ENCODE measurements at places on chromosomes 5 and 9. TPM values are rescaled to one million over a fixed set of nuclear protein-coding genes. Genes with fewer than 3 reads are reported as not detected.

DNA sequence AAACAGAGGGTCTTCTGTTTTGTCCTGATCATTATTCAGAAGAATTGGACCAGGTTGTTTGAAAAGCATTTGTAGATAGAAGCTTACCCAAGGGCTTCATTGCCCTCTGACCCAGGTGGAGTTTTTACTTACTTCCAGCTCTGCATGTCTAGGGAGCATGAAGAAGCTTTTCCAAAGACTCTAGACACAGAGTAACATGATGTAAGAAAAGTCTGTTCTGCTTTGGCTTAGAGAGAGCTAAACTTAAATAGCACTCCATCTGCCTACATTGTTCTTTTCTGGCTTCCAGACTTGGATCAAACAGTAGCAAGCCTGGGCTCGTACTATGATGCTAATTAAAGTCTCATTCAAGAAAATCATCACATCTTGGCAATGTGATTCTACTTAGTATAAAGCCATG, 112.1 kb downstream of the SNCAIP start:
- no peak for DNase-seq

LCN1 gene
- not detected for total RNA-seq

GHR gene
- not detected for total RNA-seq

CCDC183 gene
- not detected for total RNA-seq

GRCh38 chr9:131994364-131995125, 85.1 kb downstream of the MED27 start:
- DNase-seq = no peak

- DNase-seq = no peak
Measured at GRCh38 chr9:137276473-137277328, 825 bp upstream of the TOR4A start.

GRCh38 chr5:39518516-39518915, 93.7 kb upstream of the DAB2 start:
- DNase-seq = no peak

- no peak for DNase-seq
Measured at GRCh38 chr5:125421006-125421405, 674.6 kb upstream of the ZNF608 start.

SLC22A4 gene
- 1.7 TPM for total RNA-seq

GRCh38 chr5:5602554-5602953, 180.1 kb downstream of the ICE1 start:
- no peak for DNase-seq

RECK gene
- 5.3 TPM for total RNA-seq

DNA sequence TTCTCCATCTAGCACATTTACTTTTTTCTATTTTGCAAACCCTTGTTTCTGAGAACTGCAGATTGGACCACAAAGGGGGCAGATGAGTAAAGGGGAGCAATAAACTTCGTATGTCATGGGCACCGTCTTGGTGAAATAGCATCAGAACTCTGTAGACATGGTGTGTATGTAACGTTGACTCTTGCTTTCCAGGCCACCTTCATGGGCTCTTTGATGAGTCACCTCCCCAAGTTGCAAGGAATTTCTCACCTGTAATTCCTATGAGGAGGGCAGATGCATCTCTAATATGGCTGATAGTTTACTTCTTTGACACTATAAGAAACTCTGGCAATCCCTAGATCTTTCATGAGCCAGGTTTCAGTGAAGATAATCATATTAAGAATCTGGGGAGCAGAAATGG, 163.4 kb upstream of the PLPPR1 start:
- DNase-seq = no peak

DNA sequence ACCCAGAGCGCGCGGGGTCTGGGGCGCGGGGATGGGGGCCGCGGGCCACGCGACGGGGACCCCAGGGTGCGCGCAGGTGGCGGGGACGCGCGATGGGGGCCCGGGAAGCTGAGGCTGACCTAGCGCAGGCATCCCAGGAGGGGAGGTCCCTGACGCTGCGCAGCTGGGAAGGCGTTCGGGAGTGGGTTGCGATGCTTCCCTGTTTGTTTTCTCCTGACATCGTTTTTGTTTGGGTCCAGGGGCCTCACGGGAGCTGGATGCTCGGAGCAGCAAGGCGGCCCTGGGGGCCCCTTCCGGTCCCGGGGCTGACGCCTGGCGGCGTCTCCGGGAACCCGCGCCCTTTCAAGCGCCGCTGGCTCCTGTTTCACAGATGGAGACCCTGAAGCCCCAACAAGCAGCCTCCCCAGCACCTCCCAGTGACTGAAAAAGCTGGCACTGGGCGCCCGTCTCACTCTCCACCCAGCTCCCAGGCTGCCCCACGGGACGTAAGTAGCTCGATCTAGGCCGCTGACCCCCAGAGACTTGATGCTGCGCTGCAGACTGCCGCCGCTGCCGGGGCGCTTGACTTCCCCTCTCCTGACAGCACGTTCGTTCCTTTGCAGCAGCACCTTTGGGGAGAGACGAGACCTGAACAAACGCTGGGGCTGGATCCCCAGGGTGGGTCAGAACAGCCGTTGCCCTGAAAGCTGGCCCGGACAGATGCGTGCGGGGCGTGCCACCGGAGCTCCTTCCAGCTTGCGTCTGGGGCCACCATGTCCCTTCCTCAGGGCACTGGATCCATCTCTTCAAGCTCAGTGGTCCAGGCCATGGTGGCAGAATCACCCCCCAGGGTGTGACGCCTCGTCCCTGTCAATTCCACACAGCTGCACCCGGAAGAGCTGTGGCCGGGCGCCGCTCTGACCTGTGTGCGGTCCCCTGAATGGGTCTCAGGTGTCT, 593 bp downstream of the BRD3OS start:
- DNase-seq = peak; percentile 43

GRCh38 chr9:114613087-114613486, 2.0 kb downstream of the TMEM268 start:
- DNase-seq = no peak

DNA sequence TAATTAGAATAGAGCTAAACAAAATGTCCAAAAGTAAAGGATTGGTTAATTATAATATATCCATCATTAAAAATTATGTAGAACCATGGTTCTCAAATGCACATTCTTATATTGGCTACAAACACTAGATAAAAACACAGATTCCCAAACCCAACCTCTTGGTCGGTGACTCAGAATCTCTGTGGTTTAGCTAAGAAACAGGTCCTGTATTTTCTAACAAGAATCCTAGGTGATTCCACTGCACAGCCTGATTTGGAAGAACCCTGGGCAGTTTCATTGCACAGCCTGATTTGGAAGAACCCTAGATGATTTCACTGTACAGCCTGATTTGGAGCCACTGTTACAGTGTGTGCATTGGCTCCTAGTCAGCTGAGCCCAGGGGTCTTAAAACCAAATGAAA, 67.9 kb downstream of the KIAA1958 start:
- DNase-seq = no peak

GRCh38 chr5:103690676-103691075, 128.1 kb upstream of the NUDT12 start:
- no peak for DNase-seq

- no peak for DNase-seq
Measured at GRCh38 chr9:11779971-11780370, 913.2 kb upstream of the TYRP1 start.

ADAMTSL2 gene
- not detected for total RNA-seq

DNA sequence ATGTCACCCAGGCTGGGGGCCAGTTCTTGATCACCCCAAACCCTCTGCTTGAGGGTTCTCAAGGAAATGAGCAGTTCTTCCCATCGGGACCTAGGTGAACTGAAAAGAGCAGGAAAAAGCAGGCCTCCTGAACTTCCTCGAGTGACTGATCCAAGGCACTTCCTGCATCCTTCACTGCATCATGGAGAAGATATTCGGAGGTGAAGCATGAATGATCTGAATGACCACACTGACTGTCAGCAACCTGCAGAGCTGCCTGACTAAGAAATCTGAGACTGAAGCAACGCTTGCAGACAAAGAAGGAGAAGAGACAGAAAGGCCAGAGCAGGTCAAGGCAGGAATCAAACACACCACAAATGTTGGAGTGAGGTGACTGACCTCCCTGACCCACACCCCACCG, 420.2 kb downstream of the AGTPBP1 start:
- no peak for DNase-seq

STING1 gene
- 169 TPM for total RNA-seq

Measured in activated T-helper 2 cell treated with anti-CD3 and anti-CD28 coated beads, Interferon-gamma antibody, Interleukin-2, Interleukin-4, amounts not matched to agents 10 μg/mL and 5 μg/mL and 100 μg/mL, durations not matched to agents 14 hours and 24 hours and 36 hours (primary cell).